ENCODE measurements at places on chromosomes 3 and 15.

- DNase-seq: no peak
These were observed 1.2 kb upstream of the TCAIM start for GRCh38 chr3:44337248-44337785.

GRCh38 chr3:40653001-40653400, 128.2 kb downstream of the ZNF621 start:
- DNase-seq: no peak

GRCh38 chr15:49674370-49674769, 53.5 kb downstream of the DTWD1 start:
- no peak for DNase-seq

GRCh38 chr15:89670971-89671560, 8.1 kb downstream of the PLIN1 start:
- DNase-seq: no peak

DNA sequence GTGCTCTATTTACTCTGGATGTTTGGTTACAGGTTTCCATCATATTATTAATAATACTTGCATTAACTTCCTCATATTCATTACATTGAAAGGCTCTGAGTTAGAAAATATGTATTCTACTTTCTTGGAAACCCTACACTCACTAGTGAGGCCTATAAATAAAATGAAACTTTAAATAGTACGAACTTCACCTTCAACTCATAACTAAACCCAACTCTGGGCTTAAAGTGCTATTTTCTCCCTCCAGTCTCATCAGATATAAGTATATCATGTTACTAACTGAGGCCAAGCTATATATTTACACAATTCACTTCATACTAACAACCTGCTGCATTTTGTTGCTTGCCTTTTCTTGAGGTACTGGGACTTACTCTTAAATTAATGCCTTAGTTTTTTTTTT, 306.7 kb downstream of the TIGIT start:
- no peak for DNase-seq

GRCh38 chr3:32399030-32399620, 7.5 kb downstream of the CMTM7 start:
- DNase-seq: peak; percentile 48
